ENCODE measurements at places on chromosomes 16 and 17. TPM values are rescaled to one million over a fixed set of nuclear protein-coding genes. Genes with fewer than 3 reads are reported as not detected.

GRCh38 chr16:54289945-54290832 is 3.6 kb upstream of the IRX3 start:
- DNase-seq = no peak

- no peak for DNase-seq
Observed at GRCh38 chr16:84526794-84527531, 22.5 kb upstream of the MEAK7 start.

- no peak for DNase-seq
Observed at GRCh38 chr17:1077581-1077985, 80.7 kb downstream of the TIMM22 start.

GRCh38 chr17:73060721-73061120 is 31.8 kb downstream of the SLC39A11 start:
- no peak for DNase-seq

GRCh38 chr16:57606147-57606846 is 22.1 kb upstream of the ADGRG1 start:
- DNase-seq = no peak

- DNase-seq = no peak
Observed at GRCh38 chr17:30155389-30155788, 38.8 kb downstream of the NSRP1 start.

DNA sequence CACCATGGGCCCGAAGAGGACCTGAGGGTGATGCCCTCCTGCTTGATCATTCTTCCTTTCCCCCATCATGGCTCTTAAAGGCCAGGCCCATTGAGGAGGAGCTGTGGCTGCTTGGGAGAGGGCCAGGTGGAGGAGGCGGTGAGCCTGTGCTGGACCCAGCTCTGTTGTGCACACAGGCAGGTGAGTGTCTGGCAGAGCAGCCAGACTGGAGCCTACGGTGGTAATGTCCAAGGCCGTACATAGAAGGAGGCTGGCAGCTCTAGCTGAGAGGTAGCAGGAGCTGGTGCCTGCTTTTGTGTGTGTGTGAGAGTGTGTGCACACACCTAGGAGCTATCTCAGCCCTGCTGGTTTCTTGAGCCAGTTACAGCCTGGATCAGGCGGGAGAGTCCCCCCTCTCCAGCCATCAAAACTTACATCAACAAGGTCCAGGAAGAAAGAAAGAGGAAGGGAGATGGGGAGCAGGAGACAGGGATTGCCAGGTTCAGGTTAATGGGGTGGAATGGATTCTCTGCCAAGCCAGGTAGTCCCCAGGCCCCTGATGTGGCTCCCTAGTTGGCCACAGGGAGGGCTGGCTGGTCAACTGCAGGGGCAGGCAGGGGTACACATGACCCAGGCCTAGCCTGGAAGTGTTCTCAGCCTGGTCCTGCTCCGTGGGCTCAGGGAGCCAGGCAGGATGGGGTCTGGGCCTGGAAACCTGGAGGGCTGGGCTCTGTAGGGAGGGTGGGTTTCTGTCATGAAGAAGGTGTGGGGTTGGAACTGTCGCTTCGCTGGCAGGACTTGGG is 107.1 kb downstream of the RAP1GAP2 start:
- no peak for DNase-seq

TEX19 gene
- polyA plus RNA-seq = not detected

POLDIP2 gene
- 180 TPM for polyA plus RNA-seq

Data from GM12878 (cell line).